ENCODE measurements at places on chromosomes 11 and 22. TPM values are rescaled to one million over a fixed set of nuclear protein-coding genes. Genes with fewer than 3 reads are reported as not detected.

The P2RY6 gene
- total RNA-seq: not detected

The SMIM35 gene
- 0.30 TPM for total RNA-seq

The MMP27 gene
- not detected for total RNA-seq

The MPEG1 gene
- total RNA-seq: 12.0 TPM

The KCNQ1OT1 gene
- 0.23 TPM for total RNA-seq

The CALCA gene
- total RNA-seq: not detected

The CDC42BPG gene
- total RNA-seq: 7.7 TPM

The PNPLA3 gene
- total RNA-seq: not detected

The MMP8 gene
- total RNA-seq: not detected

The FAM83F gene
- 2.1 TPM for total RNA-seq

The CASP5 gene
- not detected for total RNA-seq

The VPS37C gene
- total RNA-seq: 5.6 TPM

The ZP1 gene
- total RNA-seq: not detected

The OLFML1 gene
- not detected for total RNA-seq

The NXPE4 gene
- not detected for total RNA-seq

The ADORA2A gene
- 22.0 TPM for total RNA-seq

The GGT1 gene
- total RNA-seq: 20.1 TPM

The MIEF1 gene
- 22.7 TPM for total RNA-seq

The UBQLN3 gene
- total RNA-seq: 0.20 TPM

The VSIG10L2 gene
- not detected for total RNA-seq

The OR4C16 gene
- not detected for total RNA-seq

The CABP7 gene
- 0.32 TPM for total RNA-seq

The ETS1 gene
- 745 TPM for total RNA-seq
